ENCODE measurements at places on chromosomes 3 and 15. TPM values are rescaled to one million over a fixed set of nuclear protein-coding genes. Genes with fewer than 3 reads are reported as not detected.

CCDC13 gene
- total RNA-seq: 4.7 TPM

- H3K4me3 ChIP-seq: no peak overlapping the region
- DNase-seq: no peak
- no peaks in the 10 kb centered on the region for H3K36me3 ChIP-seq
- H3K27me3 ChIP-seq: no peaks in the 10 kb centered on the region
- no peaks in the 10 kb centered on the region for H3K4me1 ChIP-seq
Observed at GRCh38 chr3:155318740-155319139, 25.3 kb upstream of the STRIT1 start.

GRCh38 chr3:182967218-182968204, 12.8 kb downstream of the DCUN1D1 start:
- H3K36me3 ChIP-seq: no peaks in the 10 kb centered on the region
- no peak overlapping the region for H3K27ac ChIP-seq
- H3K4me1 ChIP-seq: peaks cover 40% of the 10 kb centered on the region
- H3K4me3 ChIP-seq: no peak overlapping the region
- DNase-seq: no peak
- no peaks in the 10 kb centered on the region for H3K27me3 ChIP-seq

DNA sequence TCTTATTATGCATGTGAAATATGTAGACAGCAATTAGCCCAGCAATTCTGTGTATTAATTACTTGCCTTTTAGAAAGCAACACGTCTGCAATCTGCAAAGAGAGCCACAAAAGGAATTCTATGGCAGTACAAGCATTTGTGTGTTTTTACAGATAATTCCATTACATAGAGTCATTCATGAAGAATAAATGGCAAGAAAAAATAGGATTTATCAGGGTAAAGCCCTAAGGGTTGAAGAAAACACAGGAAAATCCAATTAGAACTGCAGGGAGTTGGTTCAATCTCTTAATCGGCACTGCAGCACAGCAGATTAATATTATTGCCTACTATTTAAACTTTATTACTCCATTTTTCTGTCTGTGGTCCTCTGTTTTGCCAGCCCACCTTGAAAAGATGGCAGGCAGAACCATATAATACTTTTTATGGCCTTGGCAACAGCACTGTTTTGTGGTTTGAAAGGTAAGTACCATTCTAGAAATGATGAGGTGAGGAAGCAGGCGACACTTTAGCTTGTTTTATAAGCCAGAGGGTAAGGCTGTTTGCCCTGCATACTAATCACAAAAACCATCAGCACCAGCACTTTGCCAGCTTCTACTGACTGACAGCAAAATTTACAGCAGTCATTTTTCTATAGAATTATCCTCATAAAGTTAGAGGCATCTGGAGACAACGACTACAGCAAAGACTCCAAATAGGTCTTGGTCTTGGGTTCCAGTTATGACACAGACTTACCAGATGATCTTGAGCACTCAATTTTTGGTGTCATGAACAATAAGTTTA, 638.2 kb upstream of the NAALADL2 start:
- H3K4me1 ChIP-seq: peaks cover 3% of the 10 kb centered on the region
- H3K27ac ChIP-seq: no peak overlapping the region
- no peak overlapping the region for H3K4me3 ChIP-seq

DNA sequence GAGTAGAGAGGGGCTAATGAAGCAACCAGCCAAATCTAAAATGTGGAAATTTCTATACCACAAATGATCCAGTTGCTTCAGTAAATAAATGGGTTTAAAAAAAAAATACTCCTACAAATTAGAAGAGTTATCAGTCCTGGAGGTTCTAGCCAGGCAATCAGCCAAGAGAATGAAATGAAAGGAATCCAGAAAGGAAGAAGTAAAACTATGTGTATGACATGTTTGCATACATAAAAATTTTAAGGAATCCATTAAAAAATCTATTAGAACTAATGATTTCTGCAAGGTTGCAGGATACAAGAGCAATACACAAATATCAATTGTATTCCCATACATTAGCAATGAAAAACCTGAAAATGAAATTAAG, 9.6 kb downstream of the MESP2 start:
- no peaks in the 10 kb centered on the region for H3K36me3 ChIP-seq
- no peak overlapping the region for H3K27ac ChIP-seq
- no peaks in the 10 kb centered on the region for H3K27me3 ChIP-seq
- DNase-seq: no peak
- H3K4me3 ChIP-seq: no peak overlapping the region
- H3K4me1 ChIP-seq: no peaks in the 10 kb centered on the region

Measured in esophagus muscularis mucosa (tissue), 4 donors.